SJSA1 (cell line): ENCODE measurements at places on chromosomes 3 and 15.

GRCh38 chr3:13607821-13608597 lies 59.1 kb downstream of the FBLN2 start:
- no peak for DNase-seq

DNA sequence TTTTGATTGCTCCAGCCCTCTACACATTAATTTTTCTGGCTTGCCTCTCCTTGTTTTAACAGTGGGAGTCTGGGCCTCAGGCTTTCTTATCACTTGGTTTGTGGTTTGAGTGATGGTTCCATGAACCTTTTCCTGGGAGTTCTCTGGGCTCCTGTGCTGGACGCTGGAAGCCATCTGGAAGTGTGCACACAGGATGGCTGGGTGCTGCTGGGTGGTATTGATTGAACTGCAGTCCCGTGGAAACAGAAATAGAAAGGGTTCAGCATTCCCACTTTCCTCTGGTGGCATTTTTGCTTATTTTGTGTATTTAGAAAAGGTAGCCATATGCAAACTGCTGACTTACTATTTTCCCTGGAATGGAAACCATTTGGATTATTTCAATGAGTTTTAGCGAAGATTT lies 25.6 kb downstream of the MITF start:
- DNase-seq: peak; percentile 54

DNA sequence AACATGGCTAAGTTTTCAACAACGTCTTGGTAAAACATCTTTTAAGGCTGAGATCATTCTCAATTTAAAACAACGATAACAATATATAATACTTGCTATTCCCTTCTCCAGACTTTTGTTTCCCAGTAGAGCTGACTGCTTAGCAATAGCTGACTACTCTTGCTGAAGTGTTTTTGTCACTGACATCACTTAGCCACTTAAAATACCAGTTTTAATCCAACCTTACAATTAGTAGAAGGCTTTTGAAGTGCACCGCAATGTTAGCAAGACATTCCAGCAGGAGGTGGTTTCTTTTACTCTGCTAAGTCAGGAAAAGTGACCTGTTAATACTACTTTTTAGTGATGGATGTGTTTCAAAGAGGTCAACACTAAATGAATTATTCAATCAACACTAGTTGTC lies 28.7 kb upstream of the GBE1 start:
- DNase-seq: no peak

GRCh38 chr15:44738340-44738984 lies 2.1 kb downstream of the TRIM69 start:
- DNase-seq: no peak

DNA sequence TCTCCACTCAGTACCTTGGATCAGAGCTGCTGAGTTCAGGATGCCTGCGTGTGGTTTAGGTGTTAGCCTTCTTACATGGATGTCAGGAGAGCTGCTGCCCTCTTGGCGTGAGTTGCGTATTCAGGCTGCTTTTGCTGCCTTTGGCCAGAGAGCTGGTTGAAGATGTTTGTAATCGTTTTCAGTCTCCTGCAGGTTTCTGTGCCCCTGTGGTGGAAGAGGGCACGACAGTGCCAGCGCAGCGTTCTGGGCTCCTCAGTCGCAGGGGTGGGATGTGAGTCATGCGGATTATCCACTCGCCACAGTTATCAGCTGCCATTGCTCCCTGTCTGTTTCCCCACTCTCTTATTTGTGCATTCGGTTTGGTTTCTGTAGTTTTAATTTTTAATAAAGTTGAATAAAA lies 7.0 kb upstream of the PODXL2 start:
- no peak for DNase-seq
